ENCODE measurements at places on chromosomes 11 and 22.

DNA sequence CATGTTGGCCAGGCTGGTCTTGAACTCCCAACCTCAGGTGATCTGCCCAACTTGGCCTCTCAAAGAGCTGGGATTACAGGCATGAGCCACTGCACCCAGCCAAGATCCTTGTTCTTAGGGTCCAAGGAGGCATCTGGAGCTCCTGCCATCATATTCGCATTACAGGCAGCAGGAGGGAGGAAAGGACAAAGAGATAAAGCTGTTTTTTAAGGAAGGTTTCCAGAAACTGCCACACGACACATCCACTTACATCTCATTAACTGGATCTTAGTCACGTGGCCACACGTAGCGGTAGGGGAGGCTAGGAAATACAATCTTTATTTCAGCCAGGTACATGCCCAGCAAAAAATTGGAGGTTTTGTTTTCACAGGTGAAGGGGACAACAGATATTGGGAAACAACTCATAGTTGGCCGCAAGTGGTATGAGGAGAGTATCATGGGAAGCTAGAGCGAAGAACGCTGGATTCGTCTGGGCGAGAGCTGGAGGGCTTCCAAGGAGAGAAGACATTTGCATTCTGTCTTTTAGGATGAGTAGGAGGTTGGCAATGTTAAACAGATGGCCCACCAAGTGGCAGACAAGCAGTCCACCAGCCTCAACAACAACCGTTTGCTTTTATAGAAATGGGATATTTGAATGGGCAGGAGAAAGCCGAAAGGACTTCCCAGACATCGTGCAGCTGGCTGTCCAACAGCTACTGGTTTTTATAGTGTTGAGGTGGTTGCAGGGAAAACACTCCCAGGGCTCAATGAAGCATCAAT lies 39.2 kb upstream of the DMC1 start:
- no peak for DNase-seq

DNA sequence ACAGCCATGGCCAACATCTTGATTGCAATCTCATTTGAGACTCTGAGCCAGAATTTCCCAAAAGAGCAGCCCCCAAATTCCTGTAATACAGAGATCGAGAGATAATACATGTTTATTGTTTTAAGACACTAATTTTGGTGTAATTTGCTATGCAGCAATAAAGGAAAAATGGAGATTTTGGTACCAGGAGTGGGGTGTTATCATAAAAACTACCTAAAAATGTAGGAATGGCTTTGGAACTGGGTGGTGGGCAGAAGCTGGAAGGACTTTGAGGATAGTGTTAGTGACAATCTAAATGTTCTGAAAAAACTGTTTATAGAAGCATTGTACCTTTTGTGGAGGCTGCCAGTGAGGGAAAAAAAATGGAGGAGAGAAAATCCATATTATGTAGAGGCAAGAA lies 32.4 kb downstream of the C11orf96 start:
- DNase-seq = no peak

DNA sequence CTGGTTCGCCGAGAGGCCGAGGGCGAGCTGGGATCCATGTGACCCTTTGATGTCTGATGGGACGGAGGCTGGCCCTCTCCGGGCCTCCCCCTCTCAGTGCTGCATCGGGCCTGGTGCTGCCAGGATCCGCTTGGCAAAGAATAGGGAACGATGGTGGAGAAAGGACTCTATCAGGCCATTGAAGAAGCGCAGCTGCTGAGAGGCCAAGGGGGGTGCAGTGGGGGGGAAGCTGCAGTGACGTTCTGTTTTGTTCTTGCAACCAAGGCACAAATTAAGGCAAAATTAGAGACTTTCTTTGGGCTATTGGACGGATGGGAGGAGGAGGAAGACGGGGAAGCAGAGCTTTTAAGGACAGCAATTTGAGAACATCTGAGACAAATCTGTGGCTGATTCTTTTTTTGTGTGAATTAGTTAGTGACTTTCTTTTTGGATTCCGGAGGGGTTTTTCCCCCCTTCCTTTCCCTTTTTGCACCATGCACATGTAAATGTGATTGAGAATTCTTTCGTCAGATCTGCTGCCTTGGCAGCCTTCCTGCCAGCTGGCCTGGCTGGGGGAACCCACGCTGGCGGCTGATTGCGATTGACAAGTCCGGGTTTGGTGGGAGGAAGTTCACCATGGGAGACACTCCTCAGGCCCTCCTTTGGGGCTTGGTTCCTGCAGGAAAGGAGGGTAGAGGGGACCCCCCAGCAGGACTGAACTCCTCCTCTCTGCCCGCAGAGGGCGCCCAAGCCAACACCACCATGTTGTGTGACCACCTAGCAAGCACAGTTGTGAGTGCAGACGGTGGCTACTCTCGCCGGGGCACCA lies 214.6 kb downstream of the NTM start:
- DNase-seq = no peak

GRCh38 chr11:100872951-100873740 lies 186.1 kb downstream of the ARHGAP42 start:
- no peak for DNase-seq
